MCF 10A (cell line): ENCODE measurements at places on chromosomes 1 and 21.

DNA sequence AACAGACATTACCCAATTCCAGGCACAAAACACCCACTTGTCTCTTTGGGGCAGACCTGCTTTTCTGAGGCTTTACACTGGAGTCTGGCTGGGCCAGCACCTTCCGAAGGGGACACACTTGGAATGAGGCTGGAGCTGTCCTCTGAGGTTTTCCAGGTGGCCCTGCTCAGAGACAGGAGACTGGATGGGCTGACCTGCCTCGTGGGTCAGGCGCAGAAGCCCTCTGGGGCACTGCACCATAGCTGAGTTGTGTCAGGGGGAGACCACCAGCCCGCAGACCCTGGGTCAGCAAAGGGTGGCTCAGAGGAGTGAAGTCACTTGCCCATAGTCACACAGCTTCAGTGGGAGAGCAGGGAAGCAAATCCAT lies 1.8 kb downstream of the SH2D5 start:
- no peak for DNase-seq

DNA sequence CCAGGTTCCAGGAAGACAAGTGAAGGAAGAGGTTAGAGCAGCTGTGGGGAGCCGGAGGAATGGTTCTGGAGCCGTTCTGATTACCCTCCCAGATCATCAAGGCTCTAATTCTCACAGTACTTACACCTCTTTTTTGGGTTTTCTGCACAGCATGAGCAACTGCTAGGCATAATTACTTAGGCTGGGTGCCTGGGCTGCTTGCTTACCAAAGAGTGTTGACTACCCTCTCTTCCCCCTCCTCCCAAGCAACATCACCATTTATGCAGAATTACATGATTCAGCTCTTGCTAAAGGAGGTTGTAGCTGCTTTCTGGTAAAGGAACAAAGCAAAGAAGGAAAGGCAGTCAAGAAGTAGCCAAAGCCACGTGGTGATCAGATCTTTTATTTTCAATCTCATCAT lies 397.2 kb downstream of the KCNH1 start:
- DNase-seq: no peak

DNA sequence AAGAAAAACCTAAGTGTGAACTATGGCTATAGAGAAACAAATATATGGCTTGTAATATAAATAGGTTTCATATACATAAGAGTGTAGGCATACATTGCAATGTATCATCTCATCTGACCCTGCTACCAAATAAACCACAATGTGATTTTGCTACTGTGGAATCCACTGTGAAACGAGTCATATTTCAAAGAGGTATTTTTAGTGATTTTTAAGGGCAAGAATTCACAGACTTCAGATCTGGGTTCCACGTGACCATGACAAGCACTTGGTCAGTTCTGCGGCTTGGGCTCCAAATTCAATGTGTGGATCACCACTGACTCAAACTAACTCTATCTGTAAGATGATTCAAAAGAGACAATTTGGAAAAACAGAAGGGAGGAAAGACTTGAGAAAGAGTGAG lies 147.0 kb upstream of the ERG start:
- DNase-seq: peak; percentile 43

DNA sequence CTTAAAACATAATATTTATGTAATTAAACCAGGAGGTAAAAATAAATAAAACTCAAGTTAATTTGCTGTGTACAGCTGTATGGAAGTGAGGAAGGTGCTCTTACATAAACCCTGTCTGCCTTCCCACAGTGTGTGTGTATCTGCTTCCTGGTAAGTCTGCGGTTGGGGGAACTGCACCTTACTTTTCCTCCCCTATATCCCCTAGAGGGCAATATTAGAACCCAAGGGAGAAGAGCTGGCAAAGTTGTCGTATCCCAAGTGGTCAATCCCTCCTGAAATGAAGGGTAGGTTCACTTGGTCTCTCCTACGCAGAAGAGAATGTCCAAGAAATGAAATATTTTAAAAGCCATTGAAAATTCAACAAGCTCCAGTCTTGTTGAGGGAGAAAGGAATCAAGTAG lies 17.8 kb upstream of the JAK1 start:
- no peak for DNase-seq

DNA sequence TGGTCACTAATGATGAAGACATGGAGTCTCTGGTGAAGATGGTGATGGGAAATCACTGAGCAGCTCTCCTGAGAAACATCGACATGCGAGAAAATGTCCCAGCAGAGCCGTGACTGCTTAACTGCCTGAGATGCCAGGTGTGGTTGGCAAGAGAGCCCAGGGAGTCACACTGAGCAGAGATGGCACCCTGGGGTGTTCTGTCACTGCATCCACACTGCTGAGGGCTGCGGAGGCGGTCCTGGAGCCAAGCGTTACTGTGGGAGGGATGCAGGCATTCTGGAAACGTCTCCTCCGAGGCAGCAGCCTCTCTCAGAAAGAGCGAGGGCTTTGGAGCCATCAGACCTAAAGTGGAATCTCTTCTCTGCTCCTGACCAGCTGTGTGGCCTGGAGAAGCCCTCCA lies 57.2 kb downstream of the EPHB2 start:
- DNase-seq: no peak

- DNase-seq: peak; percentile 13
These were observed 889 bp upstream of the CCNL2 start for GRCh38 chr1:1399872-1400575.

- no peak for DNase-seq
These were observed 10.8 kb upstream of the A3GALT2 start for GRCh38 chr1:33331444-33332356.

DNA sequence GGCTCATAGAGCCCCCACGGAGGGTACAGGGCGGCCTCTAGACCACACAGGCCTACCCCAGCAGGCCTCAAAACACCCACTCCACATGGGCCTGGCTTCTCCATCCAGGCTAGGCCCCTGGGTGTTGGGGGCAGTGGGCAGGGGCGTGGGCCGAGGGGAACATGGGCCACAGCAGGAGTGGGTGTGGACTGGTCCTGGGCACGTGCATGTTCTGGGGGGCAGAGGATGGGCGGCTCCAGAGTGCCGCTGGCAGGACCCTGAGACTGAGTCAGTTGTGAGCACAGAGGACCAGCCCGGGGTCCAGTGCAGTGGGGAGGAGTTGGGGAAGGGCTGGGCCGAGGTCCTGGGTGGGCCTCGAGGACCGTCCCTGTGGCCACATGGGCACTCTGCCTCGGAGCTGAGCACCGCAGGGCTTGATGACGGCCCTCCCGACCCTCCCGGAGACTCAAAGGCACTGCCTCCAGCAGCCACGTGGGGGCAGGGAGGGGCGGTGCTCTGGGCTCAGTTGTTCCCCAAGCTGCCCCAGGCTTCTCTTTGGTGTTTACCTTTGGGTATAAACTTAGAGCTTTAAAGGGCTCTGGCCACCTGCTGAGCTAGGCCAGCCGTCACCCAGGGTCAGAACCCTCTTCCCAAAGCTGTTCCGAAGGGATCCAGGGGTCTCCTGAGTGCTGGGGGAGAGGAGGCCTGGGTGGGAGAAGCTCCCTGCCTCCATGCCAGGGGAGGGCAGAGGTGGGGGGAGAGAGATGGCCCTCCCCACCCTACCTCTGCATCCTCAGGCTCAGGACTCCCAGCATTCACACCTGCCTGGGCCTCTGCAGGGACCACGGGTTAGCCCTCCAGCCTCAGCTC lies 79.9 kb downstream of the MORN1 start:
- DNase-seq: peak; percentile 52

DNA sequence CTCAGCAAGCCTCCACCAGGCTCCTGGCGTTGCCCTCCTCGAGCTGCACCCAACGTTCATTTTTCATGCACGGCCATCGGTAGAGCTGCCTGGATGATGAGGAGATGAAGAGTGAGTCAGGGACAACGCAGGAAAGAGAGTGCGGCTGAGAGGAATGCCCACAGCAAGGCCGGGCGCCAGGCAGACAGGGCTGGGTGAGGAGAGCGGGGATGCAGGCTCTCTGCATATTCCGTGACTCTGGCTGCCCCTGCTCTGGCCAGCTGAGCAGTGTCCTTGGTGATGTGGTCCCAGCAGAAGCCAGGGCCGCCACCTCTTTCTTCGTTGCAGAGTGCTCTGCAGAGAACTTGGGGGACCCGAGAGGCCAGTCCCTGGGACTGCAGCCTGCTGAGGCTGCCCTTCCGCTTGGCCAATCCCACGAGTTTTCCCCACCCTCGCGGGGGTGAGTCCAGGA lies 10.8 kb downstream of the UMODL1 start:
- no peak for DNase-seq

GRCh38 chr1:171152549-171152948 lies 32.6 kb upstream of the FMO2 start:
- peak; percentile 13 for DNase-seq

DNA sequence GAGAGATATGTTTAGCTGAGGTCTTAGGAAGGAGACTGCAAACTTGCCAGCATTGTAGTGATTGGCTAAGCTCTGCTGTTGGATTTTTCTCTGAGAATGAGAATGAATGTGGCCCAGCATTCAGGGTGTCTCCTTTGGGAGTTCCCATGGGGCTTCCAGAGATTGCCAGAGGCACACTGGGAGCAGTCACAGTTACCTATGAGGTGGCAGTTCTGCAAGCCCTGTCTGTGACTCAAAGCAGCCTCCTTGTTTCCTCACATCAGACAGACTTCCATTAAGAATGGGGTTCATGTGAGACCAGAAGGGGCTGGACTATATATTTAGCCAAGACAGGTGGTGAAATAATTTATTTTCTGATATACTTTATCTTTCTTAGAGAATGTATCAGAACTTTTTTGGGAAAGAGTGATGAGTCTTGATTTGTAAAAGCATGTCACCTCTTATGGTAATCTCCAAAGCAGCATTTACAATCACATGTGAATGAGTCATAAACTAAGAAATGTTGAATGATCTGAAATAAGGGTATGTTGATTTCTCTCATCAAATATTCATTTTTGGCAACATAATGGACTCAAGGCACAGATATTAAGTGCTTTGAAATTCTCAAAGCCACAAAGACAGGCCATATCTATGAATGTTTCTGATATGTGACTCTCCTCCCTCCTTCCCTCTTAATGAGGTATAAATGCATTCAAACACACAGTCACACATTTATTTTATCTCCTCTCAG lies 9.5 kb upstream of the SLC19A2 start:
- peak; percentile 31 for DNase-seq

GRCh38 chr1:165383599-165384405 lies 27.3 kb upstream of the LMX1A start:
- no peak for DNase-seq

DNA sequence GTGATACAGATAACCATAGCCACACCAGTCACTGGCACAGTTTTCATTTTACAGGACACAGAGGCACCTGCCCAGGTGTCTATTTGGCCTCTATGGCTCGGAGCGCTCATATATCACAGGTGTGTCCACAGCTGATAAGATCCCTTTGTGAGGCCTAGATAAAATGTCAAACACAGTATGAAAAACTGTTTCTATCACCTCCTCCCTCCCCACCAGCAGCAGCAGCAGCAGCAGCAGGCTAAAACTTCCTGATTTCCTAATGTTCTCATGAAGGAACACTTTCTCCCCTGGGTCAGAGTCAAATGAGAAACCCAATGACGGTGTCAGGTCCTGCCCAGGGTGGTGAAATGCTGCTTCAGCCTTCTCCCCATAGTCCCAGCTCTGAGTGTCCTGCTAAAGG lies 24.4 kb downstream of the ELAPOR1 start:
- no peak for DNase-seq

DNA sequence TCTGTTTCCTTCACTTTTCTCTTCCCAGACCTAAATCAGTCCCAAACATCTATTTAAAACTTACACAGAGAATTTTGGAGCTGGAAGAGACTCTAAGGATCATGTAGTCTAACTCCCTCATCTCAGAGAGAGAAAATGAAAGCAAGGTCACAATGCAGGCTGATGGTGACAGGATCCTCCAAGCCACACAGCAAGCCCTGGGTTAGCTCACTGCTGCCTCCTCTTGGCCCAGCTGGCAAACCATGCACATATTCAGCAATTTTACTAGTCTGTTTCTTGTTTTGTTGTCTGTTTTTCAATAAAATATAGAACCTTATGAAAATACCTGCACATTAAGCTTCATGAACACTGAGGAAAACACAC lies 27.7 kb upstream of the LY9 start:
- peak; percentile 60 for DNase-seq

DNA sequence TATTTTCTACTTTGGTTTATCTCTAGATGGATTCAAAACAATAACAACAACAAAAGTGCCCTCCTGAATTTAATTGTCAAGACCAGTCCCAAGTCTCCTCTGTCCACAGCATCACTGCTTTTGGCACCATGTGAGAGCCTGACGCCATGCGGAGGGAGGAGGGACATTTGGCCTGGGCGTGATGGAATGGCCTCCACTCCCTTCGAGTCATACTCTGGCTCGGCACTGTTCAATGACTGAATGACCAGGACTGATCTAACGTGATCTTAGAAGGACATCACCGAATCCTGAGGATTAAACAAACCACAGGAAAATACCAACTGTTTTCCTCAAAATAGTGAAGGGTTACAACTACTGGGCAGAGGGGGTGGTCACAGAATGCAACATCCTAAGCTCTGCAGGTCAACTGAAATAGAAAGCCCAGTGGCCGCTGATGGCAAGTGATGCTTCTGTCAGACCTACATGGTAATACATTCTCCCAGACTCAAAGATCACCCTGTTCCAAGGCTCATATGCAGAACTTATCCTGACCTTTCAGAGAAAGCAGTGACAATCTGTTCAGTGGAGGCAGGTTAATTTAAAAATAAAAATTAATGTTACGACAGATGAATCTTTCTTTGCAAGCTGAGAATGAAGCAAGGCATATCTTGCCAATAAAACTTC lies 19.1 kb downstream of the SRSF4 start:
- DNase-seq: no peak

DNA sequence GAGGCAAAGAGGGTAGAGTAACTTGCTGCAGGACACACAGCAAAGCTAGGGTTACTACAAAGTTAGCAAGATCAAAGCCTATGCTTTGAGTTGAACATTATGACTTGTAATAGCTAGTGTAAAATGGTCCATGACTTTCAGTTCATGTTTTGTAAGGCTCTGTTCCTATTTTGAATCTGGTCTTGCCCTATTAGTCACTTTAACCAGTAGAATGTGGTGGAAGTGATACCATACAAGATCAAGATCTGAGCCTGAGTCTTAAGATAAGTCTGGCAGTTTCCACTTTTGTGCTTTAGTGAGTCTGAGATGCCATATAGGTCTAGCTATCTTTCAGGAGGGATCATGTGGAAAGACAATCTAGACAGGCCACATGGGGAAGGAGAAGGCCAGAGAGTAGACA lies 282.1 kb upstream of the BRINP3 start:
- no peak for DNase-seq

DNA sequence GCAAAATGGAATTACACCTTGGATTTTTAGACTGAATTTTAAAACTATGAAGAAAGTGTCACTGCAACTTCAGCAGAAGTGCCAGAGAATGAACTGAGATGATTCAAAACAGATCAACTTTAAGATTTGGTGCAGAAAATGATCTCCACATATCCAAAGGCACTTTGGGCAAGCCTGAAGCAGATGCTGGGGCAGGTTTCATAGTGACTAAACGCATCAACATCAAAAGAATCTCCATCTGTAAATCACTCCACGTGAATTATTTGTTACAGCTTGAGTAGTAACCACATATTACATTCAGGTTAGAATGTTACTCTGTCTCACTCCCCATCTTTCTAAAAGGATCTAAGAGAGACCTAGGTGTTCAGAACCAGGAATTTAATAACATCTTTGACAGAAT lies 329.0 kb upstream of the ESRRG start:
- DNase-seq: no peak

- no peak for DNase-seq
These were observed 59.7 kb downstream of the MEF2D start for GRCh38 chr1:156440654-156441437.
